ENCODE measurements at places on chromosomes 16 and 17.

GRCh38 chr16:11379420-11379819 is 34.2 kb downstream of the RMI2 start:
- DNase-seq: no peak

DNA sequence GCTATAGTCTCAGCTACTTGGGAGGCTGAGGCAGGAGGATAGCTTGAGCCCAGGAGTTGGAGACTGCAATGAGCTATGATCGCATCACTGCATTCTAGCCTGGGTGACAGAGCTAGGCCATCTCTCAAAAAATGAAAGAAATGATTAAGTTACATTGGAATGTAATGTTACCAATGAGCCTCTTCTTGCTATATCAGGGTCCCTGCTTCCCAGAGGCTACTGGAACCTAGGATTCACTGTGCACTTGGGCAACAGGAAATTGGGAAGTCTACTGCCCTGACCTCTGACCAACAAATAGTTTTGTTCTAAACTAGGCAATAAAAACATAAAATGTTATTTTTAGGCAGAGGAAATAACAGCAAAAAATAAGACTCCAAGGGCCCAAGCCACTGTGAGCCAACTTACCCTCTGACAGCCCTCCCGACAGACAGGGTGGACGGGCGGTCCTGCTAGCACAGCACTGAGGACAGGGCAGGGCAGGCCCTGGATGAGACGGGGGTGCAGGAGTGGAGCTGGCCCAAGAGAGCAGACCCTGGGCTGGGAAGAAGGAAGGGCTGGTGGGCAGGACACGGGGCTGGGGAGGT is 27.5 kb downstream of the NSMCE1 start:
- DNase-seq: no peak

DNA sequence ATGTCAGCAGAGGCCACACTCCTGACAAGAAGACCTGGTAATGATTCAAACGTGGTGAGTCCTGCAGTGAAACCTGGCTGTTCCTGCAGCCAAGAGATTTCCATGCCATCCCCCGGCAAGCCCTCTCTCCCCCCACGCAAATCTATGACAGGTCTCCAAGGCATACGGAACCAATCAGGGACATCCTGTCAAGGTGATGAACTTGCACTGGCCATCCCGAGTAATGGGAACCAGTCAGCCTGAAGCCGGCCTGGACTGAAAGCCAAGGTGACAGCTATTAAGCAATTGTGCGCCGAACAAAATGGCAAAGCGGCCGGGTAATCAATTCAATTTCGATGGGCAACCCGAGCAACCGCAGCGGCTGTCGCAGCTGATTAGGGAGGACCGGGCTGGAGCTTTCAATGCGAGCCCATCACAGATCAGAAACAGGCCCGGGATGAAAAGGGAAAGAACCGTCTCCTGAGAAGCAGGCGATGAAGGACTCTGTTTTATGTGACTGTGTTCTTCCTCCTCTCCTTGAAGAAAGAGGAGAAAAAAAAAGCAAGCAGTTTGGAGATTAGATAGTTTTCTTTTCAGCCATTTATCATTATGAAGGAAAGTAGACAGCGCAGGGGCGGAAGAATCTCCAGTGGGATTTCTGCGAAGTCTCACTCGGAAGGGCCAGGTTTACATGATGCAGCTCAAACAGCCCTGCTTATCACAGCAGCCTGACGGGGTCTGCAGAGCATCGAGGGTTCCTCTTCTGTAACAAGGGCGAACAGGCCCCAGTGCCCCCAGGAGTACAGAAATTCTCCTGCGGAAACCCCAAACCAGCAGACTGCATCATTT is 35.2 kb downstream of the TBX4 start:
- no peak for DNase-seq

DNA sequence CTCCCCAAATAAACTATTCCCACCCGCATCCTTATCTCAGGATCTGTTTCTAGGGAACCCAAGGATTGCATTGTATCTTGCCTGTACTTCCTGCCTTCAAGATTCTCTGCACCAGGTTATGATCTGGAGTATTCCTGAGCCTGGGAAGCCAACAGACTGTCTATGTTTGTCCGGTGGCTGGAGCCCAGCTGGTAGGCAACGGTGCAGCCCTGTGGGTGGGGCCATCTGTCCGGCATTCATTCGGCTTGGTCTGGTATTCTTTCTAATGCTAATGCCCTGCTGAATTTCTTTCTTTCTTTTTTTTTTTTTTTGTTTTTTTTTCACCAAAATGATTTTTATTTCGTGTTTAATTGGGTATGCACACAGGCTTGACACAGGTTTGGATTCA is 20.7 kb upstream of the TVP23A start:
- no peak for DNase-seq

- DNase-seq: no peak
Measured at GRCh38 chr17:49862781-49863331, 15.0 kb upstream of the TAC4 start.

- DNase-seq: no peak
Measured at GRCh38 chr17:78130437-78131101, at the start of gene TMC8. Gene TMC8, plus strand, starts transcription at chr17:78130771. Its CDS starts 818 bp downstream, at chr17:78131589.

- no peak for DNase-seq
Measured at GRCh38 chr16:56298948-56299596, 107.8 kb downstream of the GNAO1 start.

DNA sequence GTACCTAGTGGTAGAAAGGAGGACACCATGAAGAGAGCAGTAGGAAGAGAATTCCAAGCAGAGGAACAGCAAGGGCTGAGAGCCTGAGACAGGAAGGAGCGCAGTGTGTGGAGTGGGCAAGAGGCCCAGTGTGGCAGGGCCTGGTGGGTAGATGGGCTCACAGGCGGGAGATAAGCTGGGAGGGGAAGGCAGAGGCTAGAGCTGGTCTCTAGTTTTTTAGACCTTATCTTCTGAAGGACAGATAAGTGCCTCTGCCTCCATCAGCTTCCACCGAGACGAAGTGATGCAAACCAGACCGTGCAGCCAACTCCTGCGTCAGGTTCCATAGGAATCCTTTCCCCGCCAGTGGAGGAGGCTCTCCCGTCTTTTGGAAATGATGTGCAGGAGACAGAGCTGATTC is 33.6 kb downstream of the CDH1 start:
- no peak for DNase-seq

DNA sequence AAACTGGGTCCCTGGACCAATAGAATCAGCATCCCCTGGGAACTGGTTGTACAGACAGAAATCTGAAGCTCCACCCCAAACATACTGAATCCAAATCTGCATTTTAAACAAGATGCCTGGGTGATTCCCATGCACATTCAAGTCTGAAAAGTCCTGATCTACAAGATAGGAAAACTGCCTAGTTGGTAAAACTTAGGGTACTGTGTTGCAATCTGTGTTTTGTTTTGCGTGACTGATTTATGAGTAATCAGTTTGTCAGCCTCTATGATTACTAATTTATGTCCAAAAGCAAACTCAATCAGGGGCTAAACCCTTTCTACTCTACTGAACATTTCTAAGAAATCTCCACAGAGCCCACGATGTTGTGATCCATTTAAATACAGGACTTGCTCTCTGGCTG is 103.8 kb downstream of the YPEL2 start:
- DNase-seq: no peak

DNA sequence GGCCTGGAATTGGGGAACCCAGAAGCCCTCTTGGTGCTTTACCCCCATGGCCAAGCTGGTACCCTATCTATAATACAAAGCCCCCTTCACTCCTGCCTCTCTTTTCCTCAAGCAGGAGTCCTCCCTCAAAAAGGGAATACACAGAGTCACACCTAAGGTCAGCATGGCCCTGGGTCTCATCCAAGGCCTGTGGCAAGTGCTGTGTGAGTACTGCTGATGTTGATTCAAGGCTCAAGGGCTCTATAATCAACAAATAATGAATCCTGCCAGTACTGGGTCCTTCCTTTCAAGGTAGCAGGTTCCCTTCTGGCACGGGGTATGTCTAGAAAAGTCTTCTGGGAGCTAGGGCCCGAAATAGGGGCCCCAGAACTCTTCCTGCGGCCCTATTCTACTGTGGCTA is 187.3 kb downstream of the CYB561 start:
- DNase-seq: no peak

DNA sequence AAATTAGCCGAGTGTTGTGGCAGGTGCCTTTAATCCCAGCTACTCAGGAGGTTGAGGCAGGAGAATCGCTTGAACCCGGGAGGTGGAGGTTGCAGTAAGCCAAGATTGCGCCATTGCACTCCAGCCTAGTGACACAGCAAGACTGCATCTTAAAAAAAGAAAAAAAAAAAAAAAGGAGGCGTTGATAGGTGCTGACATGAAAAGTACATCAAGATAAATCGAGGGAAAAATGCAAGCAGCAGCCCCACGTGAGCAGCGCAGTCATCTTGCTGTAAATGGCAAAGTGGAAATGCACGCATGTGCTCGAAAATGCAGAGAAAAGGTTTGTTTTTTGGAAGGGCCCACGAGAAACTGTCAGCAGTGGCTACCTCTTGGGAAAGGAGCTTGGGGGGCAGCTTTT is 20.9 kb downstream of the MXRA7 start:
- DNase-seq: no peak

DNA sequence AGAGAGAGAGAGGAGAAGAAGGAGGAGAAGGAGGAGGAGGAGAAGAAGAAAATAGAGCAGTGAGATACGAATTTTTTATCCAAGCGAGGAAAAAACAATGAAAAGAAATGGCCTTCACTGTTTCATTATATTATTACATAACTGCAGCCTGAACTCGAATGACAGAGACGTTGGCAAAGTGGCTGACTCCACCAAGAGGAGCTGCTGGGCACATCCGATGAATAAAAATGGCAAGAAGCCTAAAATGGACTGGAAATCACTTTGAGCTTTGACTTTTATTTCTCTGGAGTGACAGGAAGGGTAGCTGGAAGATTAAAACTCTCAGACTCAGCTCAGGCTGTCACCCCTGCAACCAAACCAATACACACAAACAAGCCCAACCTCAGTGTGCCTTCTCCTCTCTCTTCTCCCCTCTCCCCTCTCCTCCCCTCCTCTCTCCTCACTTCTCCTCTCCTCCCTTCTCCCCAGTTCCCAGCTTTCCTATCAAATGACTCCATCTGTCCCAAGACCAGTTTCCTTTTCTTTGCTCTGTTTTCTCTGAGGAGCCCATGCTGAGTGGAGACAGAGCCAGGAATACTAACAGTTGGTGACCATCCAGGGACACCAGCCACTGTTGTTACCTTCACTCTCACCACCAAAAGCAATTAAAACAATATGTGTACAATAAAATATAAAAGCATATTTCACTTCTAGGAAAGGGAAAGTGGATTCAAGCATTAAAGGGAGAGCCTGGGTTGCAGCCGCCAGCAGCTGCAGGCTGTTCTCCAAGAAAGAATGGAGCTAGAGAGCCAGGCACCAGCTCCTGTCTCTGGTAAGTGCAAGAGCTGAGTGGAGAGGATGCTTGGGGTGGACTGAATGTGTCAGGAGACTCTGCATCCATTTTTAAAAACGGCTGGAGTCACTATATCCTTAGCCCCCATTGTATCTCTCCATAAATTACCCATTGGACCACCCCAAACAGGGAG is 51.2 kb downstream of the SOX9 start:
- no peak for DNase-seq

- no peak for DNase-seq
Measured at GRCh38 chr17:68184816-68185436, 62.9 kb upstream of the AMZ2 start.

GRCh38 chr16:630249-630814 is 453 bp upstream of the WFIKKN1 start:
- no peak for DNase-seq

Data from activated CD8-positive, alpha-beta memory T cell treated with anti-CD3 and anti-CD28 coated beads for 1 hour (primary cell).